ENCODE measurements at places on chromosomes 6 and 20.

DNA sequence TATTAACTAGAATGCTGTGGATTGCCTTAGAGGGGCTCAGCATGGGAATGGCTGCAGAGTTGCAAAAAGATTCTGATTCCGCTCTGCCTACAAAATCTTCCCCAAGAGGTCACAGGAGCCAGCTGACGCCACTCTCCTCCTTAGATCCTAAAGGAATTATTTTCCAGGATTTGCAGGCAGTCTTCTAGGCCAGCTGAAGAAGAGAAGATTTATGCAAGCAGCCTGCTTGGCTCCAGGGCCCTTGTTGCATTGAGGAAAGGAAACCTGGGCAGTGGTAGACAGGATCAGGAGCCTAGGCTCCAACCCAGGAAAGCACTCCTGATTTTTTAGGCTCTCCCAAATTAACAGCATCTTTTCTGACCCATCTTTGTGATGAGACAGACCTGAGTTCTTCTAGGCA lies 245.8 kb downstream of the PKHD1 start:
- no peak for DNase-seq

GRCh38 chr6:163249651-163250101 lies 164.8 kb upstream of the QKI start:
- DNase-seq, result no peak

DNA sequence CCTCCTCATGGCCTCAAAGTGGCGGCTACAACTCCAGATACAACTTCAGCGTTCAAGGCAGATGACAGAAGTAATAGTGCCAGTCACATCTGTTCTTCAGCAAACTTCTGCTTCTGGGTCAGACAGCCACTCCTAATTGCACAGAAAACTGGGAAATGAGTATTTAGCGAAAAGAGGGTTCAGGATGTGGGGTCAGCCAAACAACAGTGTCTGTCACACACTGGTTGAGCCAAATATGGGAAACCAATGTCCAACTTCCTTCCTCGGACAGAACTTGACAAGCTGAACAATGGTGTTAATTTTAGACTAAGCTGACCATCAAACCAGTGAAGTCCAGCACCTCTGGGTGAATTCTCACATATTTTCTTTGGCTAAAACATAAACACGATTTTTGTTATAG lies 22.1 kb downstream of the NUDT3 start:
- no peak for DNase-seq

- no peak for DNase-seq
These were observed 20.7 kb downstream of the CGA start for GRCh38 chr6:87074101-87074621.

DNA sequence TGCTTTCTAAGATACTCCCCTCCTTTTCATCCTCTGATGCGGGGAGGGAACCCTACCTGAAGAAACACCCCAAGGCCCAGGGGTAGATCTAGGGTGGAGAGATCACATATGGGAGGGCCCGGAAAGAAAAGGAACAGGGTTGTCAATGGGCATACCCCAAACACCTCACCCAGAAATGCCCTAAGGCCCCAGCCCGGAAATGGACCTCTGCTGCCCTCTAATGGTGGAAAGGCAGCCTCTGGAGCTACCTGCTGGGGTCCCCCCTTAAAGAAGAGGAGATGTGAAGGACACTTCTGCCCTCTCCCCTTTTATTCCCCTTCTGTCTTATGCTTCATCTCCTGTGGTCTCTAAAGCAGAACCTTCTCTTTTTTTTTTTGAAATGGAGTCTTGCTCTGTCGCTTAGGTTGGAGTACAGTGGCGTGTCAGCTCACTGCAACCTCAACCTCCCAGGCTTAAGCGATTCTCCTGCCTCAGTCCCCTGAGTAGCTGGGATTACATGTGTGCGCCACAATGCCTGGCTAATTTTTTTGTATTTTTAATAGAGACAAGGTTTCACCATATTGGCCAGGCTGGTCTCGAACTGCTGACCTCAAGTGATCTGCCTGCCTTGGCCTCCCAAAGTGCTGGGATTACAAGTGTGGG lies 458 bp upstream of the ARMC12 start:
- DNase-seq, result peak; percentile 89

- peak; percentile 58 for DNase-seq
These were observed 34.2 kb upstream of the GSTA4 start for GRCh38 chr6:53029257-53029656.

- DNase-seq, result peak; percentile 31
These were observed 367 bp downstream of the C6orf62 start for GRCh38 chr6:24718449-24719124.

DNA sequence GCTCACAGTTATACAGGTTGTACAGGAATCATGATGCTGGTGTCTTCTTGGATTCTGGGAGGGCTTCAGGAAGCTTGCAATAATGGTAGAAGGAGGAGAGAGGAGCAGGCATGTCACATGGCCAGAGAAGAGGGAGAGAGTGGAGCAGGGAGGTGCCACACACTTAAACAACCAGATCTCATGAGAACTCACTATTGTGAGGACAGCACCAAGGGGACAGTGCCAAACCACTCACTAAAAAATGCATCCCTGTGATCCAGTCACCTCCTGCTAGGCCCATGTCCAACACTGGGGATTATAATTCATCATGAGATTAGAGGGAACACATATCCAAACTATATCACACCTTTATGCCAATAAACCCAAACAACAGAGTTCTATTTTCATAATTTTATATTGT lies 67.2 kb downstream of the TRDN start:
- no peak for DNase-seq

DNA sequence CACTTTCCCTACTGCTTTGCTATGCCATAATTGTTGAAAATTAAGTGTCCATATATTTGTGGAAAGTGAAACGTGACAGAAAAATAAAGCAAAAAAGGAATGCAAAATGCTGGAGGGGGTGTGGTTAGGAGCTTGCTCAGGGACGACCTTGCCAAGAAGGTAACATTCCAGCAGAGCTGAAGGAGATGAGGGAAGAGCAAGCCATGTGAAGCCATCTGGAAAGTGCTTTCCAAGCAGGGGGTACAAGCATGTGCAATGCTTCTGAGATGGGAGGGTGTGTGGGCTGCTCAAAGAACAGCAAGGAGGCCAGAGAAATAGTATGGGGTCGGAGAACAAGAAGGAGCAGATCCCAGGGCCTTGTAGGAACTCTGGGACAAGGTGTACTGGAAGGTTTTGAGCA lies 161.7 kb downstream of the ISM1 start:
- DNase-seq, result no peak

DNA sequence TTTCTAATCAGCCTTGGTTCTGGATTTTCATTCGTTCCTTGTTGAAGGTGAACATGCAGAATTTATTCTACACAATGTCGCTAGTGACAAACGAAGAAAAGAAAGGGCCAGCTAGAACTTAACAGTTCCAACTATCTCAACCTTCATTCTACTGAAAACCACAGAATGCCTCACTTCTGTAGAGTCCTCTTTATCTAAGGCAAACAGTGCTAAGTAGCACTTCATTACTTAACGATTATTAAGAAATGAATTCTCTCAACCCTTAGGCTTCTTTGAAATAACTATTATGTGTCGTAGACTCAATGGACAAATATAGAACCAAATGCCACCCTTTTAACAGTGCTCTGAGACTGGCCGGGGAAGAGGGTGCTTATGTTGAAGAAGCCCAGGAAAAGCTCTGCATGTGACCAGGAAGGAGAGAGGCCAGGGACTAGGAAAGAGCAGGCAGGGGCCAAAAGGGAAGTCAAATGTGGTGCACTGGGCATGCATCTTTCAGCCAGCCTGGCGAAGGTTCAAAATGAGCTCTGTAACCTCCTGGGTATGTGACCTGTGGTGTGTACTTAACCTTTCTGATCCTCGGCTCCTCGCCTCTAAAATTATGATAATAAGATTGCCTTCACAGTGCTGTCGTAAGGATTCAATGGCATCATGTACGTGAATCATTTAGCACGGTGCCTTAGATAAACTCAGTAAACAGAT lies 55.4 kb upstream of the BMP2 start:
- no peak for DNase-seq

DNA sequence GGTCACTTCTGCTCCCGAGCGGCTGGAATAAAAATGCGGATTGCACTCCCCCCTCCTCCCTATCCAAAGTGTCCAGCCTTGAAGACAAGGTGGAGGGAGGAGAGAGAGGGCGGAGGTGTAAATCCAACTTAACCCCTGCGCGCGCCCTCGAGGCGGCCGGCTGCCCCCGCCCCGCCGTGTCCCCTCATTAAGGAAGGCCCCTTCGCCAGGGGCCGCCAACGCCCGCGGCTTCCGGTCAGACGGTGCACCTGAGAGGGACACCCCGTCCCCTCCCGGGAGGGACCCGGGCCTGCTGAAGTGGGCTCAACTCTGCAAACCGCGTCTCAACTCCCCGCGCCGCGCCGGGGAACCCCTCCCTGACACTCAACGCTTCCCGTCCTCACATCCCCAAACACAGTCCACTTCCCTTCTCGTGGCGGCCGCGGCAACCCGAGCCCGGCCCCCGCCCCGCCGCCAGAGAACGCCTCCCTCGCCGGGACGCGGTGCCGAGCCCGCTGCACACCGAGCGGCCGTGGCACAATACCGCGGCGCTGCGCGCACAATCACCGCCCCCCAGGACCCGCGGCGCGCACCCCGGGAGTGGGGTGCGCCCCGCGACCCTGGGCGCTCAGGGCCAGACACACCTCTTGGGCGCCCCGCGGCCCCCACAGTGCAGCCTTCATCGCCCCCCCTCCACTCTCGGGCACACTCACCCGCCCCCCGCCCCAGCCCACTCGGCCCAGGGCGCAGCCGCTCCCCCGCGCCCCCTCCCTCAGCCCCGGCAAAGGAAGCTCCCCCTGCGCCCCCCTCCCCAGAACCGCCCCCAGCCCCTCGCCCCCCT lies 102.5 kb downstream of the NOL4L start:
- peak; percentile 8 for DNase-seq

DNA sequence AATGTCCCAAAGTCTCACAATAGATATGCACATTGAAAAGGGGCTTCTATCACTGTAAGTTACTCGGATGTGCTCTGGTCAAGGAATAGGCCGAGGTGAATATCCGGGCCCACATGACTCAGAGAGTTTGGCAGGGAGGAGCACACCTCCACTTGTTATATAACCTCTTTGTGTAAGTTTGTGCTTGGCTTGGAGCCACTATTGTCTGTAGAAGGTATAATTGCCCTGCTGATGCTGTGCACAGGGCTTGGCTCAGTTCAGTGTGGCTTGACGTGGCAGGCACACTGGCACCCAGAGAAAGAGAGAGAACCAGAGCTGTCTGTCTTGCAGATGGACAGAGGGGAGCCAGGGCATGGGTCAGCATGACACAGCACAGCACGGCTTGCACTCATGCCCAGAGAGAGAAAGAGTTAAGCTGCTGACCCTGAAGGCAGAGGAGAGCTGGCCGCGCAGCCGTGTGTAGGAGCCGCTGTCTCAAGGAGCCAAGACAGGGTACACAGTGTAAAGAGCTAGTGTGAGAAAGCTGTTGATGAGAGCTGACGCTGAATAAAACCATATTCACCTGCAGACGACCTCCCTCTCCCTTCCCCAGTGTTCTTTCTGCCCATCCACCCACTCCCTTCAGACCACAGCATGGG lies 482.5 kb downstream of the C6orf118 start:
- no peak for DNase-seq

- DNase-seq, result no peak
These were observed 35.4 kb downstream of the BFSP1 start for GRCh38 chr20:17495826-17496225.

- no peak for DNase-seq
These were observed 46.1 kb upstream of the UNC93A start for GRCh38 chr6:167244991-167245390.

- no peak for DNase-seq
These were observed 46.0 kb upstream of the ADGRG6 start for GRCh38 chr6:142255785-142256184.

DNA sequence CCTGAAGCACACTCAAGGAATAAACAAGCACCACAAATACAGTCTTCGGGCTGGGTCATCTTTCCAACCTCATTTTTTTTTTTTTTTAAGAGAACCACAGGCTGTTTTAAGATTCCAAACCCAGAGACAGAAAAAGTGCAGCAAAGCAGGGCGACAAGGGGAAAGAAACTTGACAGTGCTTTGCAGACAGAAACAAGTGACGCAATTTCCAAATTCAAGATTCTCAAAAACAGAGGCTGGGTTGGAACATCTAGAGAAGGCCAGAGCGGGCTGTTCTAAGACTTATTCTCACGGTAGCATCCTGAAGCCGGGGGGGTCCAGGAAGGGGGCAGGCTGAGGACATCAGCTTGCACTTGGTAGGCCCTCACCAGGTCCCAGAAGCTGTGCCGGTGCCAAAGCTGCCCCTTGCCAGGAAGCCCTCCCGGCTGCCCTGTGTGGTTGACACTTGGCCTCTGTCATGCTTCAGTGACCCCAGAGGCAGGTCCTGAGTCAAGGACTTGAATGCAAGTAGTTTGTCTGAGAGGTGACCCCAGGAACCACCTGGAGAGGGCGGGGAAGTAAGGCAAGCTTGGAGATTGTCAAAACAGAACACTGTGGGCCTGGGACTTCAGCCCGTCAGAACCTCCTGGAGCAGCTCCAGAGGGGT lies 50.5 kb downstream of the BMP7 start:
- DNase-seq, result no peak
